ENCODE measurements at places on chromosomes 7 and 10. TPM values are rescaled to one million over a fixed set of nuclear protein-coding genes. Genes with fewer than 3 reads are reported as not detected.

GRCh38 chr10:49831352-49832035 is 69.4 kb upstream of the OGDHL start:
- DNase-seq, result no peak

DNA sequence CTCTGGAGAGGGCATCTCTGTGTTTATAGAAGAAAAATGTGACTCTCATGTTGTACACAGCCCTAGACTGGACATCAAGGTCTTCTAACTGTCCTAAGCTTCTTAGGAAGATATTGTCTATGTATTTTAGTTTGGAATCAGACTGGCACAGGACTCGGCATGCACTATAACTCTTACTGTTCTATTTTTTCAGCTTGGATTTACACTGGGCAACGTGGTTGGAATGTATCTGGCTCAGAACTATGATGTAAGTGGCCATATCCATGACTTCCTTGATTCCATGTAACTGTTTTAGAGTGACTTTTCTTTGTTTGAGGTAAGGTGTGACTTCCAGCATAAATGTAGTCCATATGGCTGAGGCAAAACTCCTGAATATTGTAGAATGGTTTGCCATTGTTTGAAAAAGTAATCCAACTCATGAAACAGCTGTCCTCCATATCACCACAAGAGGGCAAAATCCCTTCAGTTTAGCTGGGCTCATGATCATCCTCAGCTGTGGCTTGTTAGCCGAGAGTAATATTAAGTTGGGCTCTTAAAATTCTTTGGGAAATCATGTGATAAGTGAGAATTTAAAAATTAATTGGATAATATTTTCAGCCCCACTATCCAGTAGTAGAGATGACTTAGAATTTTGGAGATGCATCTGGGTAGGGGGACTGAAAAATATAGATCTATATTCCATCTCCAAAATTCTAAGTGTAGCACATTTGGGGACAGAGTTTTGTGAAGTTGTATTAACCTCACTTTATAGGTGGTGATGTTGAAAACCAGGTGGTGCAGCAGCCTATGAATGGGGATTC is 10.4 kb downstream of the STMP1 start:
- no peak for DNase-seq

NET1 gene
- 11.3 TPM for total RNA-seq

- no peak for DNase-seq
Observed at GRCh38 chr10:51700228-51700817, 928 bp upstream of the CSTF2T start.

RASA4B gene
- total RNA-seq, result 7.4 TPM
